ENCODE measurements at places on chromosomes 5 and 9.

GRCh38 chr9:2015581-2016407, 647 bp downstream of the SMARCA2 start:
- DNase-seq, result peak; percentile 36

- DNase-seq, result no peak
These were observed 348.3 kb downstream of the ICE1 start for GRCh38 chr5:5770825-5771224.

DNA sequence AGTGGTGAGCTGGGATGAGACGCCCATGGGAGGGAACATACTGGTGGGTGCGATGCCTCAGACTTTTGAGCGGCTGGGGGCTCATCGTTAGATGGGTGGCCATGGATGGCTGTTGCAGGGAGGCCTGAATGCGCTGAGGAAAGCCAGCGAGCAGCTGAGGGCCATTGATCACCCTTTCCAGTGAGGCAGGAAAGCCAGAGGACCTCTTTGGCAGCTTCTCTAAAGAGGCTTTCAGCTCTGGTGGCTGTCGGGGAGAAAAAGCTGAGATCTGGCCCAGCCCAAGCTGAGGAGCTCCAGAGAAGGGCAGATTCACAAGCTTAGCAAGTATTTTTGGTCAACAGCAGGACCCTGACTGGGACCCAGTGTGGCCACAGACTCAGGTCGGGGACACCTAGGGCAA, 13.3 kb upstream of the VAV2 start:
- DNase-seq, result no peak

GRCh38 chr9:82495884-82496777, 507.6 kb downstream of the SPATA31D1 start:
- DNase-seq, result no peak

DNA sequence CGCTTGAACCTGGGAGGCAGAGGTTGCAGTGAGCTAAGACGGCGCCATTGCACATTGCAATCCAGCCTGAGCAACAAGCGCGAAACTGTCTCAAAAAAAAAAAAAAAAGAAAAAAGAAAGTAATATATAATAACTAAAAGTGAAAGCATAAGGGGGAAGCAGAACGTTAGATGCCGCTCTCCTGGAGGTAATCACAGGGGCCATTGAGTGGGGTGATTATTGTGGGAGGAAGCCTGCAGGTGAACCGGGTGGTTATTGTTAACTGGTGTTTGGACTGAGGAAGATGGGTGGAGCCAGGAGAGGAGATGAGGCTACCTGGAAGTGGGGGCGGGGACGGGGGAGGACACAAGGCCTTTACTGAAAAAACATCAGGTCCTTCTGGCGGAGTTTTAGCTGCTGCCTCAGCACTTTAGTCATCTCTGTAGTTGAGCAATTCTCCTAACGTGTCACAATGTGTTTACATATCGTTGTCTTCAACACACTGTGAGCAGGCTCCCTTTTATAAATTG, 5.3 kb upstream of the TJP2 start:
- DNase-seq, result peak; percentile 25

- DNase-seq, result no peak
These were observed 80.8 kb upstream of the IL17B start for GRCh38 chr5:149459891-149460290.

DNA sequence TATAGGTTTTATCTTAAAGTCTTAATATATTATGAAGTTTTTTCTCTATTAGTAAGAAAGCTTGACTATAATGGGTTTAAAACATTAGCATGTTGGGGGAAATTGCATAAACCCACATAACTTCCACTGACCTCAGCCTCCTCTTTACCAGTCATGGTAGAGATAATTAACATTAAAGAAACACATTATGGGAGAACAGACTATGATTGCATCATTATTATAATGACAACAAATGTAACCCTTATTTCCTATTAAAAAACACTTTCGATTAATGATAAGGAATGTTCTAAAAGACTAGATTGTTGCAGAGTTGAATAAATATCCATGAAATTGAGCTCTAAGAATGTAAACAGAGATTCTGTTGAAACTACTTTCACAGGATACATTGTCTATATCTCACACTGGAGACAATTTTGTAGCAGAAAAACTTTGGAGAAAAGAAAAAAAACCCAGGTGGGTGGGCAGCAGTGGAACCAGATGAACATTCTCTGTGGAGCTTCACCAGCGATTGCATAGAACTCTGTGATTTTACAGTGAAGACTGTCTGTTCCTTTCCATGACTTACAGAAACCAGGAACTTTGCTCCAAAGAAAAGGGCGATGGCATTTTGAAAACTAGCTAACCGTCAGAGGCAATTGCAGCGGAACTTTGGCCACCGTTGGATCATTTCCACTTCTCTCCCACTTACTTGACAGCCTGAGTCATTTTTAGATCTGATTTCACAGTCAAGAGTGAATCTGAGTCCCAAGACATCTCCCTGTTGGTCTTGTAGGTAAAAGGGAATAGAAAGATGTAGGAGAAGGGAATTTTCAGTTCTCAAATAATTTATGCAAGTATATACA, 21.0 kb upstream of the ERAP2 start:
- no peak for DNase-seq

DNA sequence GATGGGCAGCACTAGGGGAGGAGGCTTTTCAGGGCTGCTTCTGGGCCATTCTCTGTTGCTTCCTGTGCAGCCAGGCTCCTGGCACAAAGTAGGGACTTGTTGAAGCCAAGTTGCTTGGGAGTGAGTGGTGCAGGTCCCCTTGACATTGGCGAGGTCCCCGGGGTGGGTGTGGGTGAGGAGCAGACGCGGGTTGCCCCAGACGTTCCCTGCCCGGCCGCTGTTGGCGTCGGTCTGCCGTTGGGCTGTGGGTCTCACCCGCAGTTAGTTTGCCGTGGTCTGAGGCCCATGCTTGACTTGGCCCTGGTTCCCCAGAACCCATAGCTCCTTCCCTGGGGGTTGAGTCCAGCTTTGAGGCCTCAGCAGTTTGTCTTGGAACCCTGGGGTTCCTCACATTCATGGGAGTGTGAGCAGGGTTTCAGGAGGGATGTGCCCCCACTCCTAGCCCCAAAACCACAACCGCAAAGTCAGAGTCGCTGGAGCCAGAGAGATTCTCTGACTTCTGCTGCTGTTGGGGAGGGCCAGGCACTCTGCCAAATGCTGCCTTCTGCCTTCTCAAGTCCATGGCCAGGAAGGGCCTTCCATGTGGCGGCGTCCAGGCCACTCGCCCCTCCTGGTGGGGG, 77.5 kb downstream of the RXRA start:
- DNase-seq, result peak; percentile 56

DNA sequence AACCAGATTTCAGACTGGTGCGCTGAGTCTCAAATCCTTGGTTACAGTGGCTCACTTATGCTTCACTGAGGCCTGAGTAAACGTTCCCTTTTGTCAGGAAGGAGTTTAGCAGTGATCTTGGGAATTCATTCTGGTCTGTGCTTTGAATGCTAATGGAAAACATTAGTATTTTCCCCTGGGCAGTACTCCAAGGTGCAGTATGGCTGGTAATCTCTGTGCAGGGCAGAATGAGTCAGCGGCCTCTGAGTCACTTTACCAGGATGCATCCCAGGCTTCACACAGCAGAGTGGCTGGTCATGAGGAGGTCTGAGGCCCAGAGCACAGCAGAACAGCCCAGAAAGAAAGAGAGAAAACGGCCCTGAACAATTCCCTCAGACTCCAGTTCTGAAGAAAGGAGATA, 54.0 kb downstream of the PCA3 start:
- DNase-seq, result no peak

DNA sequence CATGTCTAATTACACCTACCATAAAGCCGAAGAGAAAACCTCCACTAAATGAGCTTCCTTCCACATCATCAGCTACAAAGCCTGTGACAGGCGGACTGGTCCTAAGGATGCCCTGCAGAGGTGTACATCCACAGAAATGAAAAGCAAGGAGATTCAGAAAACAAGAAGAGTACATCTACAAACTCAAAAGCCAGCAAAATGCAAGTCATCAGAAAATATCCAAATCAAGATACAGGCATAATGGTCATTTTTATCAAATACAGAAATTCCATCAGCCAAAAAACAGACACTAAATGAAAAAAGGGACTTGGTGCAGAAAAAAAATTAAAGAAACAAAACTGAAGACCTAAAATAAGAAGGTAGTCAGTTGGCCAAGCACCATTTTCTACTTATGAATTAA, 79.7 kb downstream of the FRMD3 start:
- DNase-seq, result no peak

DNA sequence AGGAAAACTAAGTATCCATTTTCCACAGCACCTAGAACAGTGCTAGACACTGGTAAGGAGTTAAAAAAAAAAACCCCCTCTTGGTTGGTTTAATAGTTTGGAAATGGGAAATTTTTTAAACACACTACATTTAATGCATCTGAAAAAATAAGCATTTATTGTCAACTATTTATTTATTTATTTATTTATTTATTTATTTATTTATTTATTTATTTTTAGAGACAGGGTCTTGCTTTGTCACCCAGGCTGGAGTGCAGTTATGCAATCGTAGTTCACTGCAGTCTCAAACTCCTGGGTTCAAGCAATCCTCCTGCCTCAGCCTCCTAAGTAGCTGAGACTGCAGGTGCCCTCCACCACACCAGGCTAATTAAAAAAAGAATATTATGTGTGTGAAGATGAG, 51.6 kb downstream of the SNCAIP start:
- DNase-seq, result no peak

Measured in CD4-positive, alpha-beta T cell (primary cell).